ENCODE measurements at places on chromosomes 7 and 10.

GRCh38 chr7:47069385-47070076 lies 512.4 kb downstream of the TNS3 start:
- no peak for DNase-seq

DNA sequence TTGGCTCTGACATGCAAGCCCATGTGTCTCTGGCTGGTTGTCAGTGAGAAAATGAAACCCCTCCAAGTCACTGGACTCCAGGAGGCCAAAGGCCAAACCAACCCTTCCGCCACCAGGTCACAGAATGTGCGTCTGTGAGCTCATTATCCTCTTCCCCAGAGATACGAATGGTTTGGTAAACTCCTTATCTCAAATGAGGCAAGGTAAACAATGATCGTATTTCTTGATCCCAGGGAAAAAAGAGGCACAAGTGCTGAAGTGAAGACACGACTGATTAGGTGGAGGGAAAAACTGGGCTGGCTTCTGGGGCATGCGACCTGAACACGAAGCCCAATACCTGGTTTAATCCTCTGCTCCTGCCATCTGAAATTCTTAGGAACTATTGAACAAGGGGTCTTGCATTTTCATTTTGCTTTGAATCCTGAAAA lies 70.6 kb upstream of the ARID5B start:
- no peak for DNase-seq

GRCh38 chr10:78924319-78925003 lies 144.3 kb upstream of the ZMIZ1 start:
- DNase-seq = no peak

GRCh38 chr7:123494193-123494796 lies 40.1 kb downstream of the IQUB start:
- peak; percentile 25 for DNase-seq

DNA sequence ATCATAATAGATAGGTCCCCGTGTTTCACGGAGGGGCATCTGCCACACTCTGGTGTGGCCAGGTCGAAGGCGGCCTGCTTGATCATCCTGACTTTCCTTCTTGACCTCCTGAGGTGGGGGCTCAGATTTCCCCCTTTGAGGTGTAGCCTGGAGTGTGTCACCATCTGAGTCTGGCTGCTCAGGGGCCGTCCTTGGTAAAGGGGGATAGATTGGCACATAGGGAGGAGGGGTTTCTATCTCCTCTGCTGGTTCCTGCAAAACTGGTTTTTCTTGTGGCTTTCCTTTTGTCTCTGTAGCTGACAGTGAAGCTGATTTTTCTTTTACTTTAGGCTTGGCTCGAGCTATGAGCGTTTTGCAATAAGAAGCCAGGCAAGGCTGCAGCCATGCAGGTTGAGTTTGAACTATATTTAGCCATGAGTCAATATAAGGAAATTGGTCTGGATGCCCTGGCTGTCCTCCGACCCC lies 7.1 kb upstream of the ZNF117 start:
- DNase-seq = no peak

DNA sequence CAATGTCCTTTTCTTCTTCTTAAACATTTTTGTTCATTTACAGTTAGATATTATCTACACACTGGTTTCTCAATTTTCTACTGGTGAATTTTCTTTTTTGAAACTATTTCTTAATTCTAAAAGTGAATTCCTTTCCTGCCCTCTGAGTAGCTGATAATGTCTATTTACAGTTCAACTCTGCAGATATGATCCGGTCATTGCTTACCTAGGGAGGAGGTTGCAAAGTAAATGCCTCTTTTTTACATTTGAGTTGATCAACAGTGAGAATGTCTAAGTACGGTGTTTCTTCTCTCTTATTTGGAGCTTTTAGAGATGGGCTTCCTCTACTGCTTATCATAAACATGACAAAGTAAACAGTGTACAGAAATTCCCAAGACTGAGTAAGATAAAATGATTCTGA lies 20.6 kb upstream of the ORC5 start:
- no peak for DNase-seq

GRCh38 chr10:62384447-62385081 lies 10.4 kb downstream of the ZNF365 start:
- DNase-seq = no peak

GRCh38 chr7:99729486-99730237 lies 5.3 kb downstream of the CYP3A7 start:
- DNase-seq = no peak

GRCh38 chr7:96014617-96015016 lies 242.3 kb downstream of the DYNC1I1 start:
- no peak for DNase-seq

DNA sequence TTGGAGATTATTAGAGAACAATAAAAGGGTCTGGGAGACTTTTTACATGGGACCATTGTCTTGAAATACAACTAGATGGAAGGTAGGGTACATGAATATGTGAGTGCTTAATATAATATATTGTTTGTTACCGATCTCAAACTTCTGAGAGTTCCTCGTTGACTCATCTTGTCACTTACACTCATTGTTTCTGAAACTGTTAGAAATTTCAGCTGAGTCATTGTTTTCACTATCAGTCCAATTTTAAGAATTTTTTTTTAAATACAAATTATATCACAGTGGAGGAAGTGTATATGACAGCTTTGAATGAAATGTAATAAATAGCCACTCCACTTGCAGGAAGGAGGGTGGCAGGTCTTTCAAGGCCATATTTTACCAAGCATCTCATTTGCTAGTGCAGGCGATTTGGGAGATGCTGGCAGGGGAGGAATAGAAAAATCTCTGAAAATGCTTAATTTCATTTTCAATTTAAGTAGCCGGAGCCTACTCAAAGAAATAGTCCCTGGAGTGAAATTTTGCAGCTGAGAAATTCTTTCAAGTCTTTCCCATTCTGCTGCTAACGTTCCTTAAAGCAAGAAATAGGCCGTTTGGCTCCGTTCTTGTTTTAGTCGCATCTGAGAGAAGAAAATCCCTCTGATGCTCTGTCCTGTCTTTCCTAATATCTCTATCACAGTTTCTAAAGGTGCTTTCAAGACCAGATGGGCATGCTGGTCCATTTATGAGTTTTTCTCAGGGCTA lies 1404.2 kb upstream of the CELF2 start:
- DNase-seq = no peak

DNA sequence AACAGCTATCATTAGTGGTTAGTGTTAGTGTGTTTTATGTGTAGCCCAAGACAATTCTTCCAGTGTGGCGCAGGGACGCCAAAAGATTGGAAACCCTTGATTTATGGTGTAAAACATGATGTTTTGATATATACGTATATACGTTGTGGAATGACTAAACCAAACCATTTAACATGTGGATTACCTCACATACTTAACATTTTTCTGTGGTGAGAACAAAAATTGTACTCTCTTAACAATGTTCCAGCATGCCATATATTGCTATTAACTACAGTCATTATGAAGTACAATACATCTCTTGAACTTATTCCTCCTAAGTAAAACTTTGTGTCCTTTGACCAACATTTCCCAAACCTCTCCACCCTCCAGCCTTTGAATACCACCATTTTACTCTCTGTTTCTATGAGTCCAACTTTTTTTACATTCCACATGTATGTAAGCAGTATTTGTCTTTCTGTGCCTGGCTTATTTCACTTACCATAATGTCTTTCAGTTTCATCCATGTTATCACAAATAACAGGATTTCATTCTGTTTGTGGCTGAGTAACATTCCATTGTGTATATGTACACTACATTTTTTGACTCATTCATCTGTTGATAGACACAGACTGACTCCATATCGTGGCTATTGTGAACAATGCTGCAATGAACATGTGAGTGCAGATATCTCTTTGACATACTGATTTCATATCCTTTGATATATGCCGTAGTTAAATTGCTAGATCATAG lies 42.2 kb upstream of the MAGI2 start:
- DNase-seq = no peak

DNA sequence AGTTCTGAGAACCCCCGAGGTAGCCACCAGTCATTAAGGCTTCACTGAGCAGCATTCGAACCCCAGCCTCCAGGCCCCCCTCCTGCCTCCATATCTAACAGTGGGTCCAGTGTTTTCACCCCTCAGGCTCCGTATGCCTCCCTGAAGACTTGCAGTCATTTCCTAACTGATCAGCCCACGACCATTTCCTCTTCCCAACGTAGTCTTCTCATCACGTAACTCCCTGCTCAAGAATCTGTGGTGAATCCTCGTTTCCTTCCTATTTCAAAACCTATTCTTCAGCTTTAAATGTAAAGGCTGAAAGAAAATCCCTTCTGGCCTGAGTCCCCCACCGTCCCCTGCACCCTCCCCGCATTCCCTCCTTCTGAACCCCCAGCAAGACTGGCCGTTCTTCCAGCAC lies 21.1 kb downstream of the FRMD4A start:
- no peak for DNase-seq

DNA sequence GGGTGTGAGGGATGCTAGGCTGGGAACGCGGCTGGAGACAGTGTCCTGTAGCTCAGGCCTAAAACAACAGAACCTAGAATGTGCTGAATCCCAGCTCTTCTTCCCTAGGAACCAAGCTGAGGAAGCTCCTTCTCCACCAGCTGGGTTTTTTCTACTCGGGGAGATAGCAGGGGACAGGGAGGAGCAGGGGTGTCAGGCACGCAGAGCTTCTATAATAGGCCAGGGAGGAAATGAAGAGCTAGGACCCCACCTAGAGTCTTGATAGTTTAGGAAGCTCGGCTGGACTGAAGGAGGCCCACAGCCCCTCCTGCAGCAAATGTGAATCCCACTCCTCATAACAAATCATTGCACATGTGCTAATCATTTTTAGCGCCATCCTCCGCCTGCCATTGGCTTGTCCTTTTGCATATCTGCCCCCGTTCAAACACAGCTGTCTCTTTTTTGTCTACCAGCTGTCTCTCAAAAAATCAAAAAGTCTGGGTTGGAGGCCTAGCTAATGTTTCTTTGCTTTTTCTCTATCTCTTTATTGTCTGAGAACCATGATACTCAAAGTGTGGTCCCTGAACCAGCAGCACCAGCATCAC lies 24.1 kb upstream of the FAM180A start:
- DNase-seq = no peak

DNA sequence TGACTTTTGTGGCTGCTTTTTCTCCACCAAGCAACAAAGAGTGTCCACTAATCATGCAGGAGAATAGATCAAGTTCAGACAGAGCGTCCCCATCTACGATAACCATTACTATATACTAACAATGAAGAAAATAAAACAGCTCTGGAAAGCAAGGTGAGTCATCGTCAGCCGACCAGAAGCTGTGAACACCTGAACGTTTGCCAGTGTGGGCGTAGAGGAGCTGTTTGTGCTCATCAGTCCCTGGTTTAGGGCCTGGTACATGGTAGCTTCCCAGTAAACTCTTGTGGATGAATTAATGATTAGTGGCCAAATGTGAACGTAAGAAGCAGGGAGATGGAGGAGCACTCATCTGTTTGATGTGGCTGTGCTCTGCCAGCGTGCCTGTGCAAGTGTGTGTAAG lies 180.7 kb downstream of the EVX1 start:
- no peak for DNase-seq

- peak; percentile 56 for DNase-seq
Measured at GRCh38 chr7:39811161-39811614, 138.9 kb upstream of the CDK13 start.

GRCh38 chr7:130721486-130722277 lies 12.3 kb downstream of the KLF14 start:
- DNase-seq = no peak

DNA sequence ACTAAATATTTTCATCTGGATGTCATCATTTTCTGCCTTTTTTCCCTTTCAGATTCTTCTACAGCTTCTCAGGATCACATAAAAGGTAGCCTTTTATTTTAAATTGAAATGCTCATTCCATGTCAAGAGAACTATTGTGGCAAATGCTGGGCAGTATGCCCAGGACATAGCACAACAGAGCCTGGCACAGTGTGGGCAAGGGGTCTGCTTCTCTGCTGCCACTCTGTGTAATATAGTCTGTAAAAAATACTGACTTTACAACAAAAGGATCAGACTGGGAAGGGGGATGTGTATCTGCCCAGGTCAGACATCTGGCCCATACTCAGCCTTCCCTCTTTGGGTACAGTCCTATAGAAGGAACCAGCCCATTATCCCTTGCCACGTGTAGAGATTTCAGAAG lies 62.7 kb downstream of the CUZD1 start:
- no peak for DNase-seq

DNA sequence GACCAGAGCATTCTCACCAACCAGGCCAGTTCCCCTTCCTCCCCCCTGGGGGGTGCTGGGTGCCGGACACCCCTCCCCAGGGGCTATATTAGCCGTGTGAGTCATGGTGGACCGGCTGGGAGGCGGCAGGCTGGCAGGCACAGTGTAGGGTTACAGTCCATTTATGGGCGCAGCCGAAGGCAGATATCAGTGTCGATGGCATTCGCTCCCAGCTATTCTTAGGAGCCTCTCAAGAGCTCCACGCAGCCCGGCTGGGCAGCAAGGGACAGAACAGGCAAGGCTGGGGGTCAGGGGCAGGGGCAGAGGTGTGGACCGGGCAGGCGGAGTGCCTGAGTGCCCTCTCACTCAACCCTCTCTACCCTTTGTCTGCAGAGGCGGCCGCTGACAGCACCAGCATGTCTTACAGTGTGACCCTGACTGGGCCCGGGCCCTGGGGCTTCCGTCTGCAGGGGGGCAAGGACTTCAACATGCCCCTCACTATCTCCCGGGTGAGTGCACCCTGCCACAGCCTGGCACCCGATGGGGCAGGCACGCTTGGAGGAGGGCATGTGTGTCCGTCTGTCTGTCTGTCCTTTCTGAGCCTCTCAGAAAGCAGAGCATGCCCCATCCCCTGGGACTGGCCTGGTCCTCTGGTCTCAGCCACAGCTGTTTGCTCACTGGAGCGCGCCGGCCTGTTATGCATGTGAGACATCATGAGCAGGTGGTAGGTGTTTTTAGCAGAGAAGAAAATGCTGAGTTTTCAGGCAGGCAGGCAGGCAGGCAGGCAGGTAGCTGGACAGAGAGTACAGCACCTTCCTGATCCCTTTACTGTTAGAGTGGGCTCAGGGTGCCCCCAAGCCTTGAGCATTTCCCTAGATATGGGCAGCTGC lies at the start of gene LDB3:
Gene LDB3 (plus strand): TSS at position 215 of the 869 bp plus-strand sequence. CDS start 181 bp downstream, at position 396.
- no peak for DNase-seq

GRCh38 chr7:155252892-155253501 lies 44.7 kb upstream of the INSIG1 start:
- no peak for DNase-seq

DNA sequence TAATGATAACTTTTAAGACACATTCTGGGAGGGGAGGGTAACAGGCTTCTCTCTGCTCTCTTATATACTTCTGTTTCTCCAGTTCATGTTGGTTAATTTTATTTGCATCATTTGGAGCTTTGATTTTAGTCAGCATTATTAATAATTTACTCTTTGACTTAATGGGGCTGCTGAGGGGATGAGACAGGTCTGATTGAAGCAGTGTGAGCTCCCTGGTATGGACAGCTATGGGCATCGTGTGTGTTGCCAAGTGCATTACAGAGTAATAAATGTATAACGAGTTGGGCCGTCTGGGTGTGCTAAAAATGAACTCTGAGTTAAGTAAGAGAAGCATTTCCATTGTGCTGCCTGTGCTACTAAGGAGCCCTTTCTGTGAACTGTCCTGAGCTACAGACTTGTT lies 31.7 kb upstream of the IKZF1 start:
- no peak for DNase-seq

- no peak for DNase-seq
Measured at GRCh38 chr7:28036696-28037095, 143.9 kb downstream of the JAZF1 start.

- no peak for DNase-seq
Measured at GRCh38 chr7:159238541-159238940, 93.9 kb upstream of the VIPR2 start.

GRCh38 chr7:159136846-159137245 lies 7.8 kb downstream of the VIPR2 start:
- no peak for DNase-seq

GRCh38 chr10:126256864-126257263 lies 131.4 kb downstream of the ADAM12 start:
- no peak for DNase-seq

GRCh38 chr7:33901199-33901598 lies 4.1 kb upstream of the BMPER start:
- no peak for DNase-seq

Data from HAP-1 (cell line).